Activated T-helper 17 cell treated with anti-CD3 and anti-CD28 coated beads, Interleukin-2, amount 50 U/mL, for 72 hours (primary cell): ENCODE measurements at places on chromosomes 1 and 21. TPM values are rescaled to one million over a fixed set of nuclear protein-coding genes. Genes with fewer than 3 reads are reported as not detected.

AMY1C gene
- total RNA-seq = not detected

DNA sequence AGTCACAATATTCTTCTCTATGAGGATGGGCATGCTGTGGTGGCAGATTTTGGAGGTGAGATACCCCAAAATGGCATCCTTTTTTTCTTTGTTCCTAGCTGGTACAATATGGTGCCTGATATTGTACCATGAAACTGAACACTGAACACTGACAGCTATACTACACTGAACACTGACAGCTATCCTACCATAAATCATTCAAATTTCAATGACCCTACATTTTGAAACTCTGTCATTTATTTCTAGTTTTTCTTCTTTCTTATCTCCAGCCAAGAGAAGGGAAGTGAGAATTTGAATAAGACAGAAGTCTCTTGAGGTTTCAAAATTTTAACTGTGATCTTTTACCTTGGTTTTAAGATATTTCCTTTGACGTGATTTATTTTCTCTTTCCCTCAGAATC, 76.3 kb downstream of the LRRC53 start:
- ATAC-seq = no peak

DNA sequence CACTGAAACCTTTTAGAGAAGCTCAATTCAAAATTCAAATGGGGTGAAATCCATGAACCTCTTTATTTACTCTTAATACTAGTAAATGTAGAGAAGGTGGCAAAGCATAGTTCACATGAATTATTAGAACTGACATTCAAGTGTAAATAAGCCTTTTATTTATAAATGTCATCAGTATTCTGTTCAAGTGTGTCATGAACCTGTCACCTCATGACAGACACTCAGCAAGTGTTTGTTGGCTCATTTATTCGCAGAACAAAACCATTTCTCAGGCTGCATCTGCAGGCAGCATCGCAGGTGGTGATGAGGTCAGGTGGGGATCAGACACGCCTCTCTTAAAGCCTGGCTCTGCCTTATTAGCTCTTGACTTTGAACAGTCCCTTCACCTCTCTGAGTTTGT, 116.6 kb downstream of the SETD4 start:
- no peak for ATAC-seq

- no peak for ATAC-seq
Observed at GRCh38 chr1:25033030-25033827, 103.2 kb upstream of the RUNX3 start.
